ENCODE measurements at places on chromosomes 3 and 15.

- no peak for DNase-seq
Observed at GRCh38 chr3:163817015-163817414, 1261.3 kb downstream of the SI start.

DNA sequence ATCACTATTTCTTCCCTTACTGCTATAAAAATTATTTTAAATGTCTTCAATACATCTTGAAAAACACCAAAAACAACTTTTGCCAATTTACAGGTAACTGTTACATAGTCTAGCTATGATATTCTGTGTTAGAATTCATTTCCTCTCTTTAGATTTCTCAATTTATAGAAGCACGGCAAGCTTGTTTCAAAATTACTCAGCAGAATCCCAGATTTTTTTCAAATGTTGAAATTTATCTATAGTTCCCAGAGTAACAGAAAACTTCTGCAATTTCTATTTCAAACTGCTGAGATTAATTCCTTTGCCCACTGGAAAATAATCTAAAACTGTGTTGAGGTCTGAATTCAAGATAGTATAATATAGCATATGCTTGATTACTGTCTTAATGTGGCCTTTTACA, 41.2 kb downstream of the CCPG1 start:
- DNase-seq, result no peak

GRCh38 chr3:185824051-185825005, 514 bp downstream of the IGF2BP2 start:
- no peak for DNase-seq

GRCh38 chr3:194431554-194431953, 32.5 kb upstream of the GP5 start:
- DNase-seq, result no peak

- DNase-seq, result no peak
Observed at GRCh38 chr15:100628746-100629145, 26.4 kb downstream of the ASB7 start.

- DNase-seq, result no peak
Observed at GRCh38 chr15:68400066-68400456, 31.9 kb downstream of the ITGA11 start.

DNA sequence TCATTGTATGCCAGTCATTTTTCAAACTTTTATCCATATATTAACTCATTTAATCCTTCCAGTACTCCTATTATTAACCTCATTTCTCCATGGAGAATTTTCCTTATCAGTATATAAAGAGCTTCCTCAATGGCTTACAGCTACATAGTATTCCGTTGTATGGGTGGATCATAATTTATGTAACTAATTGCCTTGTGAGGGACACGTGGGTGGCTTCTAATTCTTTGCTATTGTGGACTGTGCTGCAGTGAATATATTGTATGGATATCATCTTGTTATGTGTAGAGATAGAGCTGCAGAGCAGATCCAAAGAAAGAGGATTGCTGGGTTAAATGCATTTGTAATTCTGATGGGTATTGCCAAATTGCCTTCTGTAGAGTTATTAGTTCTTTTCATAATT, 25.2 kb downstream of the PML start:
- DNase-seq, result no peak

- DNase-seq, result no peak
Observed at GRCh38 chr15:25738171-25738965, 124.8 kb downstream of the ATP10A start.

GRCh38 chr3:131892331-131892730, 142.5 kb downstream of the CPNE4 start:
- DNase-seq, result no peak

DNA sequence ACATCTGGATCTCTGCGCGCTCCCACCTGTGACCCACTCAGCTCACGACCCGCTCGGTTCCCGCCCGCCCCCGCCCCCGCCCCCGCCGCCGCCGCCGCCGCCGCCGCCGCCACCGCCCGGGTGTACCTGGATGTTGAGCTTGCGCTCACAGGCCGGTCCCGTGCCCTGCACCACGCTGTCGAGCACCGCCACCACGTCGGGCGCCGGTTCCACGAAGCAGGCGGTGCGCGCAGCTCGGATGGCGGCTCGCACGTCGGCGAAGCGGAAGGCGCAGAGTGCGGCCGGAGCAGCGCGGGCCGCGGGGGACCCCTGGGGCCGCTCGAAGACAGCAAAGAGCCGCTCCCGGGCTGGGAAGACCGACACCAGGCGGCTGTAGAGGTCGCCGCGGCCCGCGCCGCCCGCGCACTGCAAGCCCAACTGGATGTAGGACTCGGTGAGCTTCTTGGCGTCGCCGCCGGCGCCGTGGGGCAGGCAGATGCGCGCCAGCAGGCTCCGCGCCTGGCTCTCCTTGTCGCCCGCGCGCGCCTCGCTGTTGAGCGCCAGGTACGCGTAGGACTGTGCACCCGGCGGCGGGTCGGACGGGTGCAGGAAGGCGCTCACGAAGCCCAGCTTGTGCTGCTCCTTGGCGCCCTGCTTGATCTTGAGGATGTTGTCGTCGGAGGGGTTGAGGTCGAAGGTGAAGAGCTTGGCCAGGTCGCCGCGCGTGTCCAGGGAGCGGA, 1.1 kb downstream of the PLXND1 start:
- peak; percentile 19 for DNase-seq

- no peak for DNase-seq
Observed at GRCh38 chr3:54222316-54222715, 100.0 kb downstream of the CACNA2D3 start.

DNA sequence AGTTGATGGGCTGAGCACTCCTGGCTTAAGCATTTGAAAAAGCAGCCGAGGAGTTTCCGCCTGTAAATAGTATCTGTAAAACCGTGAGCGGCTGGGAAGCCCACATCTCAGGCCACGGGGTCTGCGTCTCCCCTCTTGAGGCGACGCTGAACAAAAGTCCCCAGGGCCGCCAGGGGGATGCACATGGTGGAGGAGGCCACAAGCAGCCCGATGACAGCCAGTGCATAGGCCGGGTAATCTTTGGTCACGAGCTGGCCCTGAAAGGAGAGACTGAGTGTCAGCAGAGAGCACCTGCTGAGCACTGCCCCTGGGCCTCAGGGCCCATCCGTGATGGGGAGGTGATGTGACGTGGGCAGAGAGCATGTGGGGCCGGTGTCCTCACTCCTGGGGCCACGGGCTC, 37.5 kb downstream of the SLC6A20 start:
- DNase-seq, result no peak

DNA sequence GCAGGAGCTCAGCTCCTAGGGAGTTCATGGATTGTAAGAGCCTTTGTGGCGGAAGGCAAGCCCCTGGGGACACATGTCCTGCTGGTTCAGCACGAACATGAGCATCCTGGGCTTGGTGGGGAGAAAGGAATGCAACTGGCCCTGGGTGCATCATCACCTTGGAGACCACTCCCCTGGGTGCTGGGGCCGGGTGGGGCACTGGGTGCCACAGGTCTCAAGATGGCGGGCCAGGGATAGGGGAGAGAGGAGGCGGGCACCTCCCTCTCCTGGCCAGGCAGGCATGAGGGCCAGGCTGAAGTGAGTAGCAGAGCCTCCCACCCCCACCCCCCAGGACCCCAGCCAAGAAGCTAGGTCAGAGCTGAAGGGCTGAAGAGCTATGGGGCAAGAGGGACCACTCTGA, 768 bp downstream of the PCBP4 start:
- no peak for DNase-seq

DNA sequence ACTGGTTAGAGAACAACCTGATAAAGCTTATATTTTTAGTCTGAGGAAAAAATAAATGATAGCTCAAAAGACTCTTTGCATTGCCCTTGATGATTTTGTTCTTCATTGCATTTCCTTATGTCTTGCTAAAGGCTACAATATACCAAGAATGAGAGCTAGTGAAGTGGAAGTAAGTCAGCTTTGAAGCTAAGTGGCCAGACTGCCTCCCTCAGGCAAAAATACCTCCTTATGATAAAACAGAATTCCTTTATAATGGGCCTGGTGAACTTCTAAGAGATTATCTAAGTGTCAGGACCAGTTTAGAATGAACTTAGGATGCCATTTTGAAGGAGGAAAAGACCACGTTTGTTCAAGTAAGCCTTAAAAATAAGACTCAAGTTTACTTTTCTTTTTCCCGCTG, 678.4 kb downstream of the ROBO2 start:
- DNase-seq, result no peak

DNA sequence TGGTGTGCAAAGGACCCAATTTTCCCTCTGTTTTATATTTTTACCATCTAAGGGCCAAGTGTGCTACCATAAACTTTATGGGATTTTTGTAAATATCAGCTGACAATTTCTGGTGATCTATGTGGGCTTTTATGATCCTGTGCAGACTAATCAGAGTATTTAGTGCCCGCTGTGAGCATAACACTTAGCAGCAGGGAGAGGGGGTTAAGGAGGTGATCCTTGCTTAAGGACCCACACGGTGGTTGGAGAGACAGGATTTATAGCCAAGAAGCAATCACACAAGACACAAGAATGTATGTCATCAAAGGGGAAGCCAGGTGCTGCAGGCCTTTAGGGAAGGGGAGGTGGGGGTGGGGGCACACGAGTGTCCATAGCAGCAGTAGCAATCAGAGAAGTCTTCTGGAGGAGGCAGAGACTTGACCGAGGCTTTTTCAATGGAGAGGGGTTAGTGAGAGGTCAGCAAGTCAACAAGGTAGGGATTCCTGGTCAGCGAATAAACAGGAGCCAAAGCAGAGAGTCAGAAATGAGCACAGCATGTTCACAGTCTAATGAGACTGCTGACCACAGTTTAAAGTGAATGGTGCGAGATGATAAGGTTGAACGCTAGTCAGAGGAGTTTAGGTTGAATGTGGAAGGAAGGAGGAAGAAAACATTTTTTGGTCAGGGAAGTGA, 4.5 kb upstream of the CACNA1D start:
- no peak for DNase-seq

DNA sequence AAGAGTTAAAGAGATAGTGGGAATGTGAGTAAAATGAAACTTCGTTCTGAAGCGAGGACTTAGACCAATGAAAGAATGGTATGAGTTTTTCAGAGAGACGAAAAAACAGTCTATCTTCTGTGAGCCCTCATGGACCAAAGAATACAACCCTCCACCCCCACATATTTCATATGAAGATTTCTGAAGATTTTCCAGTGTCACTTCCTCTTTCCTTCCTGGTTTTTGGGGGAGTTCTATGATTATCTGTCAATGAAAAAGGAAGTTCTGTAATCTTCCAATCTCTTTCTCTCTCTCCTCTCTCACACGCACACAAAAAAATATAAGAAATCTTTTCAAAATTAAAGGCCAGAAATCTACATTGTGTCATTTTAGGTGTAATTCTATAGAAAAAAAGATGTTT, 27.7 kb downstream of the CMSS1 start:
- DNase-seq, result no peak

GRCh38 chr3:81989758-81990157, 228.3 kb upstream of the GBE1 start:
- no peak for DNase-seq

DNA sequence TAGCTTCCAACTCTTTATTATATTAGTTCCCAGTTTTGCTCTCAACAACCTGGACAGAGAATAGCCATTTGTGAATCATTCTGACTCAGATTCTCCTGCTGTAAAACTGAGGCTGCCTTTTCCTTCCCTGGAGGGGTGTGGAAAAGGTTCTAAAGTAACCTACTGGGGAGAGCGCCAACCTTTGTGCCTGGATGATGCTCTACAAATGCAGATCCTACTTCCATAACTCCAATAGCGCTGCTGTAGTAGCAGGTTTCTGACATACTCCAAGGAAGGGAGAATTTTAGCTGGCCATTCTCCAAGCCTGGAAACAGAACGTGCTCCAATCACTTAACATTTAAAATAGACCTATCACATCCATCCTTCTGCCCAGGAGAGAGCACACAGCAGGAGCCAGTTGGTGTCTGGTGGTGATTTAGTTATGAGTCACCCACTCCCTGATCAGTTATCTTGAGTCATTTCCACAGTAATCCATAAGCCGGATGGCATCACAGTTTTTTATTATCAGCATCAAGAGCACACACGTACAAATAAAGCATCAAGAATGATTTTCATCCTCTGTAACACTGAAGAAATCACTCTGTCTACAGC, 38.3 kb downstream of the MYH15 start:
- DNase-seq, result no peak

GRCh38 chr15:40054605-40054854, 15.5 kb upstream of the SRP14 start:
- no peak for DNase-seq

- DNase-seq, result no peak
Observed at GRCh38 chr3:176623468-176624150, 573.7 kb downstream of the TBL1XR1 start.

DNA sequence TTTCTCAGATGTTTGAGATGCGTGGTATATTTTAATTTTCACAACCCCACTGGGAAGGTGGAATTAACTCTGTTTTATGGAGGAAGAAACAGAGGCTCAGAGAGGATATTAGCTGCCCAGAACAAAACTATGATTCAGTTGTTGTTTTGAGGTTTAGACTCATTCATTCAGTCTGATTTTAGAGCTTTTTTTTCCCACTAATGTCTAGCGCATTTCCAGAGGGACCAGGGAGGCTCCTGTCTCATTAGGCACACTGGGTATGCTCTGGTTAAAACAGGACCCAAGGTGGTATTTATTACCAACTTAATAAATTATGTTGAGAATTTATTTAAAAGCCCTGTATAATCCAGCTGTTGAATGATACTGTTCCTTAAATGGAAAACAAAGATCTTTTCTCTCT, 272.0 kb upstream of the RGMA start:
- DNase-seq, result no peak

DNA sequence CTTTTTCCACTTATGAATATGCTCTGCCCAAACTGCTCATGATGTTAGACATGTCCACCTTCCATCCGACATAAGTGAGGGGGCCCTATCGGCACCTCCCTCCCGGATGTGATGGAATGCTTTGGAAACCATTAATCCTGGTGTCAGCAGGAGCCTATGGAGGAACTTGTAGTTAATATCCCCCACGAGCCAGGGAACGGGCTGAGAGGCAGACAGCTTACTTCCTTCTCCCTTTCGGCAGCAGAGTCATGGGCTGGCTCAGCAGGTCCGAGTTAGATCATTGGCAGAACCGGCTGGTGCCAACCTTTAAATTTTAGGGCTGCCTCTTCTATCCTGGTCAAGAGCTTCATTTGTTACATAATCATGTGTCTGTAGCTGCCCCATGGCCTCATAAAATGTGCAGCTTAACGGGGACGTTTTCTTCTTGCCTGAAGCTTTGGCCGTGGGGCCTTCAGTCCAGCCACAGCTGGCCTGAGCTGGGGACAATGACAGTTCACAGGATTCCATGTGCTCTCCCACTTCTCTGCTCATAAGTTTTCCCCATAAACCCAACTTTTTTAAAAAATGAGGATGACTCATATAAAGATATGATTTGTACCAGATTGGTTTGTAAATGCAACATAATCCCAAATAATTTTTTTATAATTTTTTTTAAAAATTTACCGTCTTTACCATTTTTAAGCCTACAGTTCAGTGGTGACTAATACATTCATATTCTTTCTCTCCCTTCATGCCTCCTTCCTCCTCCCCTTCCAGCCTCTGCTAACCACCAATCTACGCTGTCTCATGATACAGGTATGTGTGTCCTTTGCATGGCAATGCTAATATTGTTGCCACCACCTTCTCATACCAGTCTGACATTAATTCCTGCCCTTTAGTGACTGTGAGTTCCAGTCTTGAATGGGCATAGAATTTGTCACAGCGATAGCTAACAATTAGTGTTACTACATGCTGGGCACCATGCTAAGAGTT, 62.2 kb upstream of the RGMA start:
- no peak for DNase-seq

GRCh38 chr3:165895919-165896318, 58.7 kb upstream of the BCHE start:
- no peak for DNase-seq

GRCh38 chr15:25684521-25685431, 178.4 kb downstream of the ATP10A start:
- DNase-seq, result no peak

GRCh38 chr3:177379045-177379444, 181.8 kb upstream of the TBL1XR1 start:
- no peak for DNase-seq

GRCh38 chr15:57146506-57147201, 228.2 kb downstream of the TCF12 start:
- DNase-seq, result no peak

Data from activated CD4-positive, alpha-beta T cell treated with anti-CD3 and anti-CD28 coated beads for 1 hour (primary cell).